GM04503 (cell line): ENCODE measurements at places on chromosomes 1 and 21.

- no peak for DNase-seq
These were observed 4.5 kb downstream of the GUCA2B start for GRCh38 chr1:42157667-42158066.

DNA sequence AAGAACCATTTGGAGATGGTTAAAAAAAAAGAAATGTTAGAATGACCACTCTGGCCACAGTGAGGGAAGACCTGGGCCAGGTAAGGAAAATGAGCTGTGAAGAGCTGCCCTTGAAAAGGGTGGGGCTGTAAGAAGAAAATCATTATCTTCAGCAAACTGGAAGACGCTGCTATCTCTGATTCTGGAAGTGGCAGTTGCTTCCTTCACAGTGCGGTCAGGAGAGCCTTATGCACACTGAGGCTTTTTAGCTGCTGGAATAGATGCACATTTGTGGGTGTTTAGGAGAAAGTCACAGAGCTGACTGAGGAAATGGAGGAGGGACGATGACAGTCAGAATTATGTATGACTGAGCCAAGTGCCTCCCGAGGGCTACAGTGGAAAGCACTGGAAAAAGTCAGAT, 91.6 kb downstream of the TBX19 start:
- no peak for DNase-seq

DNA sequence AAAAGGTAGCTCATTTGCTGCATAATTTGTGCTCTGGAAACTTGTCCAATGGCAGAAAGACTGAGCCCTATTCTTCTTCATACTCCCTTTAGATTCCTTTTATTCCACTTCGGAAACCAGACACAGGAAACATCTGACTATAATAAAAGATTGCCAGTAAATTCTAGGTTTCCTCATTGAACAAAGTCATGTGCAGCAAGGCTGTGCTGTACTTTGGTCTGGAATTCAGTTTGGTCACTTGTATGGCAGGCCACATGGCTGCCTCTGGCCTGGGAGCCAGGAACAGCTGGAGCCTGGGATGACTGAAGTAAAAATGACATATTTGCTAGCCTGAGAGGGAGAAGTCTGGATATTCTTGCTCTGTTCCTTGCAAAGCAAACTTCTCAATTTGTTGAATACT, 79.6 kb downstream of the ST3GAL3 start:
- DNase-seq: peak; percentile 53

DNA sequence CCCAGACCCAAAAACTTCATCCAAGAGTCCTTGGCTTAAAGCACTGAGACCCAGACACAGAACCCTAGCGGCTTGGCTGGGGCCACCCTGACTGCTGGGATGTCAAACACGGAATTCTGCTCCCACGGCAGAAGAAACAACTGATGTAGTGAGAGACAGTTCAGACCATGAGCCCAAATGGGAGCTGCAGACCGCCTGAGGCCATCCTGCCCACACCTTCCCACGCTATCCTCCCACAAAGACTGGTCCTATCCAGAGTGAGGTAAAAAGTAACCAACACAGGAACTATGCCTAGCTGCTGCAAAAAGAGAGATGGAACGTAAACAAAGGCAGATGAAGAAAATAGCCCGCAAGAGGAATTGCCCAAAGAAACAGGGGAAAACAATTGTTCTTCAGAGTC, 203.3 kb downstream of the PTPRU start:
- DNase-seq: no peak

- no peak for DNase-seq
These were observed 143.0 kb upstream of the ZRANB2 start for GRCh38 chr1:71223641-71224340.

DNA sequence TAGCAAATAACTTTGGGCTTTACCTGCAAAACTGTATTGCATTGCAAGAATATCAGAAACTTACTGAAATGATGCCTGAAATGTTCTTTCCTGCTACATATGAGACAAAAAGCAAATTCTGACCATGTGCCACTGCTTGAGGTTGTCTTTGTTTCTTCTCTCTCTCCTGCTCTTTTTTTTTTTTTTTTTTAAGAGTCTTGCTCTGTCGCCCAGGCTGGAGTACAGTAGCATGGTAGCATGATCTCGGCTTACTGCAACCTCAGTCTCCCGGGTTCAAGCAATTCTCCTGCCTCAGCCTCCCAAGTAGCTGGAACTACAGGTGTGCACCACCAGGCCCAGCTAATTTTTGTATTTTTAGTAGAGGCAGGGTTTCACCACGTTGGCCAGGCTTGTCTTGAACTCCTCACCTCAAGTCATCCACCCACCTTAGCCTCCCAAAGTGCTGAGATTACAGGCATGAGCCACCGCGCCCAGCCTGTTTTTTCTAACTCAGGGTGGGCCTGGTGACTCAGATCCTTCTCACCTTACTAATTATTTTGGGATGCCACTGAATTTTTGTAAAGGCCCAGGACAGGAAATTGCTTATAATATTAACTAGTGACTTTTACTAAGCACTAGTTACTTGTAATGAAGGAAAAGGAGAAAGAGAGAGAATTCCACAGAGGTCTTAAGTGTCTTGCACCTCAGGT, 35.9 kb downstream of the DNASE2B start:
- no peak for DNase-seq
